Germinal center (tissue), 1 donor: ENCODE measurements at places on chromosomes 3 and 15.

DNA sequence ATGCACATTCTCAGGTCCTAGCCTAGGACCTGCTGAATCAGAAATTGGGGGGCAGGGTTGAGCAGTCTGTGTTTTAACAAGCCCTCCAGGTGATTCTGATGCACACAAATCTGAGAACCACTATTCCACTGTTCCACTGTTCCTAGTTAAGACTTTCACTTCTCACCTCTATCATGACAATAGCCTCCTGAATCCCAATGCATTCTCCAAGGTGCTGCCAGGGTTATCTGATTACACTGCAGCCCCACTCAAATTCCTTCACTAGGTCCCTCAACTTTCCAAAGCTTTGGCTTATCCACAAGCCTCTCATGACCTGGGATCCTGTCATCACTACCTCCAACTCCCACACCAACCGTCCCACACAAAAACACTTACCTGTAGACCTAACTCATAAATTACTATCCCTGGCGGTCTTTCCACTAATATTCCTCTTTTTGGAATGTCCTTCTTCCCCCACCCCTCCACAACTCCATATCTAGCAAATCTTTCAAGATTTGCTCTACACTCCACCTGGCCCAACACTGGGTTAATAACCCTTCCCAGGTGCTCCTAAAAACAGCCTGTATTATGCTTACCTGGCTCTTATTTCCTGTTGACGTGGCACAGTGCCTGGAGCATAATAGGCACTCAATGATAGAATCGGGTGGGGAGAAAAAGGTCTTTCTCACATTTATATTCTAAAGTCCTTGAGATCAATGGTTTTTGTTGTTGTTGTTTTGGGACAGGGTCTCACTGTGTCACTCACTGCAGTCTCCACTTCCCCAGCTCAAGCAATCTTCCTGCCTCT is 27.2 kb downstream of the TBL1XR1 start:
- no peak for DNase-seq

GRCh38 chr3:197847866-197848401 is 56.9 kb downstream of the LRCH3 start:
- peak; percentile 74 for DNase-seq

GRCh38 chr3:85652360-85652759 is 693.6 kb downstream of the CADM2 start:
- no peak for DNase-seq

GRCh38 chr15:80870893-80871292 is 91.7 kb downstream of the CEMIP start:
- no peak for DNase-seq

DNA sequence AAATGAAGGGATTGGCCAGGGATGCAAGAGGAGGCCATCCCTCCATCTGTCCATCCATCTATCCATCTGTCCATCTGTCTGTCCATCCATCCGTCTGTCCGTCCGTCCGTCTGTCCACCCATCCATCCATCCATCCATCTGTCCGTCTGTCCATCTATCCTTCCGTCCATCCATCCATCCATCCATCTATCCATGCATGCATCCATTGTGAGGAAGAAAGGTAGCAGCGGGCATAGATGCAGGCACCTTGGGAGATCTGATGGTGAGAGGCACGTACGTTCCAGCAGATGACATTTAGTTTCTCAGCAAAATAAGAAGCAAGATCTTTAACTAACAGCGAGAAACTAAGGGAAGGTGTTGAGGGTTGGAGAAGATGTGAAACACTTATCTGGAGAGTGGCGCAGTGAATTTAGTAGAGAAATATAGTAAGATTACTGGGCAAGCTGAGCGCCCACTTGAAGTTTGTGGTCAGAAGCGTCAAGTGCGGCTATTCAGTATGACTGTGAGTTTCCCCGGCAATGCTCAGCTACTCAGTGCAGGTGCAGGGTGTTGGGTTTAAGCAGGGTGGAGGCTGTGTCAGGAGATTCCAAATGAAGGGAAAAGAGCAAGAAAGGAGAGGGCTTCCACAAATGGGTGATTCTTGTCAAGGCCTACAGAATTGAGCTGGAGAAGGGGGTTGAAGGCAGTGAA is 22.4 kb upstream of the SRP14 start:
- no peak for DNase-seq

DNA sequence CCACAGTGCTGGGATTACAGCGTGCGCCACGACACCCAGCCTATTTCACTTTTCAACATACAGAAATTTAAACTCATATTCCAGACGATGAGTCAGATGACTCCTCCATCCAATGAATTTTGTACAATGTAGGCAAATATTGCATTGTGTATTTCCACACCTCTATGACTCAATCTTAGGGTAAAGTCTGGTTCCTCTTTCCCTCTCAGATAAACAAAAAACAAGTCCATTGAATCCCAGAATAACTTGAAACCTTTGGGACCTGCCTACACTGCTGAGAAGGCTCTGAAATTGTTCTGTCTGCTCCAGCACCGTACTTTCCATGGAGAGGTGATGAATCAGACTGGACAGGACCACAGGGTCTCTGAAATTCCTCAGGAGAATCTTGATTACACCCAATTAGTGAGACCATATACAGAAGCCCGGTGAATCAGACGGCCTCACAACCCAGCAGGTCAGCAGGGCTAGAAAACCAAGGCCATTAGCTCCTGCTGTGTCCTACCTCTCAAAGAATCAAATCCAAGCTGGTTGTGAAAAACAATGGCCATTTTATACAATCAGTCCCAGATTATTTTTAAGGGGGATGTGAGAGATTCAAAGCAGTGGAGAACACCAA is 112.6 kb downstream of the ERC2 start:
- DNase-seq: no peak

- DNase-seq: no peak
These were observed 128.4 kb upstream of the IGF1R start for GRCh38 chr15:98519767-98520550.
